Hematopoietic multipotent progenitor cell (in vitro differentiated cells): ENCODE measurements at places on chromosomes 13 and 19.

DNA sequence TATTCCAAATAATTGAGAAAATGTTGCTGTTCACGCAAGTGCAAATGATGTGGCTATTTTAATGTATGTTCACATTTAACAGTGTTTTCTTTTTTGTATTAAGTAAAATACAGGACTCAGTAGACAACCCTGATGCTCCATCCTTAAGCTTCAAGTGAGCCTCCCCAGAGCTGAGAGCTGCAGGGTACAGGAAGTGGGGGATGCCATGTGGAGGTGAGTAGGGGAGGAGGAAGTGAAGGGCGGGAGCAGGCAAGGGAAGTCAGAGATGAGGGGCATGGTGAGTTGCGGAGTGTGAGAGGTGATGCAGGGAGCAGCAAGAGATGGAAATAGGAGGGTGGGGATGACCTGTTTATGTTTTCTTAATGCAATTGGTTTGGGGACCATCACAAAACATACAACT is 711.0 kb downstream of the UQCRFS1 start:
- no peak for DNase-seq

DNA sequence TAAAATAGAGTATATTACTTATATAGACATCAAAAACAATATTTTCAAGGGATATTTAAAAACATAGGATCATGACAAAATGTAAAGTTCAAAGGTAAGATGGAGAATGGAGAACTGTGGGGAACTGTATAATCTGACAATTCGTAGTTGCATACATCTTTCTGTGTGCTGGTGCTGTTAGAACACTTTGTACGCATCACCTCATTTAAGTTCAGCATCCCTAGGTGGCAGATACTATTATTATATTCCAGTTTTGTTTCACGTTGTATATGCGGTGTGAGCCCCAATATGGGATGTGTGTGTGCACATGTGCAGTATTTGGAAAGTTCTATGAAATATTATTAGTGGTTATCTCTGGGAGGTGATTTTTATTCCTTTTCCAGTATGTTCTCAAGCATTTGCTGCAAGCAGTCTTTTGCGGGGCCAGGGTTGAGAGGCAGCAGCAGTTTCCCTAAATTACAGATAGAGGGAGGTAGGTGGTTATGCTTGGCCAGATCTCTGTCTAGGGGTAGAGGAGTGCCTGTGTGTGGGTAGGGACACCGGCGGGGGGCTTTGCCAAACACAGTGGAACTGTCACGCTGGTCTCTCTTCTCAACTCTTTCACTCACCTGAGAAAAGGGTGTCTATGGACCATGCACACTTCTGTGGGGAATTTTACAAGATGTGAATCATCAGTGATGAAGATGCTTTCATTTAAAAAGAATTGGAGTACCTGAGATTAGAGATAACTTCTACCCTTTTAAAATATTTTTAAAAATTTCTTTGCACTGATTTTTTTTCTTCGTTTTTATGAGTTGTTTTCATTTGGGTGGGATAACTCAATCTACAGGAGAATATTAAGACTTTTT is 55.6 kb upstream of the ALOX5AP start:
- peak; percentile 66 for DNase-seq

GRCh38 chr19:38666663-38667511 is 19.4 kb downstream of the ACTN4 start:
- DNase-seq = no peak

GRCh38 chr19:40348961-40349507 is 539 bp downstream of the PLD3 start:
- DNase-seq = no peak

DNA sequence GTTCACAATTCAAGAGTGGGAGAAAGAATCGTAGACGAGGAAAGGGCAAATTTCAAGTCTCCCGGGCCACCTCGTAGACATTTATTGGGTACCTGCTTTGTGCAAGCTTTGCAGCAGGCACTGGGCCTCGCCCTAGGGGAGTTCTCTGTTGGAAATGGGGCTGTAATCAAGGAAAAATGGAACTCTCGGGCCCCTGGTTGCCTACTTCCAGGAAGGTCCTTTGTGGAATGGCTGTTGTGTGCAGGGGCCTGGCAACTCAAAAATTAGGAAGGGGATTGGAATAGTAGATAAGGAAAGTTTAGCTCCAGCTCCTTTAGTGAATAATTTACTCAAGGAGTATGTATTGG is 612 bp downstream of the ZNF526 start:
- DNase-seq = no peak

GRCh38 chr19:9431475-9431874 is 3.9 kb downstream of the ZNF266 start:
- DNase-seq = no peak

DNA sequence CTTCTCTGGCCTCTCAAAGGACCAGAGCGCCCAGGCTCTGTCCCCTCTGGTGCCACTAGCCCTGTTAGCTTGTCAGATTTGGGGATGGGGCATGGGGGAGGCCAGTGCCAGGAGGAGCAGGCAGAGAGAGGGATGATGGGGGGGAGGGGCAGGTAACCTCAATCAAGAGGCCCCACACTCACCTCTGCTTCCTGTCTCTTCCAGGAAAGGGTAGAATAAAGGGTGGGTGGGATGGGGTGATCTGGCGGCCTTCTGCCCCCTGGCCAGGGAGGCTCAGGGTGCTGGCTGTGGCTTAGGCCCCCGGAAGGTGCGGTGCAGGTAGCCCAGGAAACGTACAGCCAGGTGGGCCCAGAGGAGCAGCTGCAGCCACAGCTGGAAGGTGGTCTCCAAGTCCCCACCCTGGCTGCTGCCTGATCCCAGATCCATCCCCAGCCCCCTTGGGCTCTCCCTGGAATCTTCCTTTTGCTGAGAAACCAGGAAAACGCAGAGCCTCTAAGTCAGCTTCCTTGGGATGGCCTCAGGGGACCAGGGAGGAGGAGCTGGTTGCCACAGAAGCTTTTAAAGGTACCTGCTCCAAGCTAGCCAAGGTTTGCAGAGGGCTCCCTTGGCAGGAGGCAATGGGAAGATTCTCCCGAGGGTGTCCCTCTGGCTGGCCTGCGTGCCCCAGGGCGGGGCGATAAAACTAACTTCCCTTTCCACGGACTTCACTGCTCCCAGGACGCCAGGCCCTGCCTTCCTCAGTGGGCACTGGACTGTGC is 5.3 kb downstream of the PRKACA start:
- no peak for DNase-seq

GRCh38 chr19:7783991-7784423 is 21.0 kb downstream of the CLEC4M start:
- no peak for DNase-seq

DNA sequence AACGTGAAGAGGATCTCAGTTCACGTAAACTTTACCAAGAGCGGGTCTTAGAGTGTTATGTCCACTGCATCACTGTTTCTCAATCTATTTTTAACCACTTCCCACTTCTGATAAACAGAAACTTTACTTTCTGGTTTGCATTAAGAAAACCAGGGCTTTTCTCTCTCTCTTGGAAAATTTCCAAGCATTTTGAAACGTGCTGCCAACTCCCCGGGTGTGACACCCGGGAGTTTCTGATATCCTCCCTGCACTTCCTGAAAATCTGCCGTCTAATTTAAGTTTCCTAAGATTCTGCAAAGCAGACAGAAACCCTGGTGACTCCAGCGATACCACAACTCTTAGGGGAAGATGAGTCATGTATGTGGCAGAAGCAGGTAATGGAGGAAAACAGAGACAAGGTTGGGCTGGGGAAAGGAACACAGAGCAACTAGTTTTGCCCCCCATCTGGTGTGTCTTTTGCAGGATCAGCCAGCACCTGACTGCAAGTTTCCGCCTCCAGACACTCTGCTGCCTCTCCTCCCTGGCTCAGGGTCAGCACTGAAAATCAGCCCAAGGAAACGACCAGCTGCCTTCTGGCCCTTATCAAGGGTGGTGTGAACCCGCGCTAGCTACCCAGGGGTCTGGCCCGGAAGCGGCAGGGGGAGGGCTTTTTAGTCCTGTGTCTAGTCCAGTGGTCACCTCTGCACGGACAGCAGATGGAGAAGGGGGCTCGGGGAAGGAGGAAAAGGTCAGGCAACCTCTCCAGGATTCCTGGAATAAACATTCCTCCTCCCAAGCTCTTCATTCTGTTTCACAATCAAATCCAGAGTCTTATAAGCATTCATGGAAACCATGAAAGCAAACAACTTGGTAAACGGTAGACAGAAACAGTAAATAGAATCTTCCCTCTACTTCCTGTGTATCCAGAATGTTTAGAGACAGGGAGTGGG is 11.3 kb upstream of the FFAR2 start:
- DNase-seq = peak; percentile 68

DNA sequence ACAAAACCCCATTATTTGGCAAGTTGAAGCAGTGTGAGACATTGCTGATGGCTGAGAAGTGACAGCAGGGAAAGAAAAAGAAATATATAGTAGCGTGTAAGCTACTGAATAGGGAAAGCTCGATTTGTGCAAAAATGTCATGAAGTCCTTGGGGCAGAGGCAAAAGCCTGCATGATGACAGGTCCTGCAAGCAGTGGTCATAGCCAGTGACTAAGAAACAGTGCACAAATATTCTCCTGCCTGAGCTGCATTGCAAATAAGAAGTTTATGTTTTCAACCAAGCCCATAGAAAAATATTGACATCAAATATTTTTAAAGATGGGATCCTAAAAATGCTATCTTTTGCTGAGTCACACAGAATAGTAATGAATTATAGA is 270.0 kb downstream of the SLITRK6 start:
- no peak for DNase-seq

- no peak for DNase-seq
These were observed 802 bp downstream of the DMPK start for GRCh38 chr19:45781214-45782161.

DNA sequence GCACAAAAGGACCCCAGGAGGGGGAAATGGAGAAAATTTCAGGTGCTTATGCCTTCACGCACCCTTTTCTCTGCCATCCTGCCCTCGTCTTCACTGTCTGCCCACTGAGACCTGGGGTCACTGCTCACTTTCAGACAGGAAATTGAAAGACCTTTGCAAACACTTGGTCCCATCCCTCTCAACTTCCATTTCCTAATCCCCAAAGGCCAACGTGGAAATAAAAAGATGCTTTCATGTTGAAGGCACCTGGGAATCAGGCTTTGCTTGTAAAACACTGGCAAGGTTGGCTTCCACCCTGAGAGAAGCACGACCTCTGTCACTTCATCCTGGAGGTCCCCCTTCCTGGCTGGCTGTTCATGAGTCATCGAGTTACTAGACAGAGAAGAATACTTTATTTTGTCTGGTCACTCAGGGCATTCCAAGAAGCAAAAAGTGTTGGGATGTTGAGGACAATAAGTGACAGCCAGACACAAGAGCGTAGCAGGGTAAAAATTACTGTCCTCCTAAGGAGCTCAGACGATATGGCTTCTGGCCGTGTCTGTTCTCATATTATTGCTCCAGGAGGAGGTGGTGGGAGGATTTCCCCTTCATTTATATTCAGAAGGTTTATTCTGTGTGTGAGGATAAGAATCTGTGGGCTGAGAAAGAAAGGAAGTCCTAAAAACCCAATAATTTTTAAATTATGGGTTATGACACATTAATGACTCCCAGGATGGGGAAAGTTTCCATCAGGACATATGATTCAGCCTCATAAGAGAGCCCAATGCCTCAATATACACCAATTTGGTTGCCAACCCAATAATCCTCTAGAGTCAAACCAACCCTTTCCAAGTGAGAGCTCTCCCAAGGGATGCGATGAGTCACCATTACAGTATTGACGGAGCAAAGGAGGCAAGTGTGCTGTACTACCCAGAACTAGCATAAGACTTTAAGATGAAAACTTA is 409.0 kb downstream of the COG6 start:
- DNase-seq = no peak

GRCh38 chr19:49973987-49974386 is 13.0 kb upstream of the SIGLEC11 start:
- no peak for DNase-seq

- no peak for DNase-seq
These were observed 15.6 kb upstream of the SIGLEC10 start for GRCh38 chr19:51433043-51433442.

GRCh38 chr13:113404366-113404722 is 40.4 kb upstream of the GRTP1 start:
- DNase-seq = no peak
